Effector memory CD4-positive, alpha-beta T cell (primary cell): ENCODE measurements at places on chromosomes 5 and 9.

DNA sequence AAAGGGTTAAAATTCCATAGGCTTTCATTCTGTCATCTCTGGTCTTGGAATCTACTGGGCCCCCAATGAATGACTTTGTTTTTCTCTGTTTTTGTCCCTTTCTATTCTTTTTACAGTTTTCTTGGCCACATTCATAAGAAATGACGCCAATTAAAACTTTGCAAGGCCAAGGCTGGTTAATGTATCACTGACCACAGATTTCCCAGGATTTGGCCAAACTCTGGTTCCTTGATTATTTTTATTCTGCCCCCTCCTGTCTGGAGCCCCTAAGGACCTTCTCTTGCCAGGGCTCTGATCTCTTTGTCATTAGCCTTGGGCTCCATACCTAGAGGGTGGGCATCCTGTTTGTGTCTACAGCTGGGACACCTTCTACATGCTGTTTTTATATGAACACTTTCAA is 388.9 kb upstream of the PAPPA start:
- DNase-seq = no peak

GRCh38 chr5:137595396-137596079 is 96.4 kb upstream of the SPOCK1 start:
- DNase-seq = no peak

DNA sequence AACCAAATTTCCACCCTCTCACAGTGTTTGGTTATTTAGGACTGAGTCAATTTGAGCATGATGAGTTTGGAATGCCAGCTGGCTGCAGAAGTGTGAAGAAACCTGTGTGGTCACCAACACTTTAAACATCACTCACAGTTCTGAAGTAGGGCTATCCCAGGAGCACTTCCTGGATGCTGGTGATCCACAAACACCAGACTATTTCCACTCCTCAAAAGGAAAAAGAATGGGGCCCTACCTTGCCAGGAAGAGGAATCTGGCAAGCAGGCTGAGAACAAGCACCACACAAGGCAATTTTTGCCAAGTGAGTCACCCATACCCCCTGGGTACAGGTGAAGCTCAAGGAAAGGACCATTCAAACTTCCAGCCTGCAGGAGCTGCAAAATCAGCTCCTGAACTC is 294.2 kb upstream of the PTGER4 start:
- no peak for DNase-seq

GRCh38 chr9:137055385-137056364 is 1.8 kb upstream of the ENTPD2 start:
- no peak for DNase-seq

GRCh38 chr9:2729003-2729402 is 11.7 kb downstream of the KCNV2 start:
- DNase-seq = no peak

- DNase-seq = no peak
Measured at GRCh38 chr5:106755789-106756188, 914.9 kb downstream of the EFNA5 start.

DNA sequence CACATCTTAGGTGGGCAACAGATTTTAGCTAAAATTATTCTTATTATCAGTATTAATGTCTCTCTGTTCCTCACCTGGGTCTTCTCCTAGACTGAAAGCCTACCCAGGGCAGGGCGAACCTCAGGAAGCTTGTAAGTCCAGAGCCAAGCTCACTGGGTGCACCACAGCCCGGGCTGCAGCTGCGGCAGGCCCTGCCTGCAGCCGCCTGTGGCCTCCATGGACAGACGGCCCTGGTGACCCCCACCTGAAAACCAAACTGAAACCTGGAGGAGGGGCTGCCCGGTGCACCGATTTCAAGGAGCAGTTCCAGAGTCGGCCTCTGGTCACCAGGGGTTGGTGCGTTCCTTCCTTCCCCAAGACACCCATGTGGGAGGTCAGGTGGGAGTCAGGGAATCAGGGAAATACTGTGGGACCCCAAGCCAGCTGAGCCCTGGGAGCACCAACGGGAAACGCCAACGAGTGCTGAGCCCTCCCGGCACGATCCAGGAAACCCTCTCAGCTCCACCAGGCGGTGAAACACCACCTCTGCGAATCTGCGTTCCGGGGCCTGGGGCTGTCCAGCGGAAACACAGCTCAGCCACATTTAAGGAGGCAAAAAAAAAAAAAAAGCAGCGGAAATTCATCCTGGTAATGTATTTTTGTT is 68.6 kb upstream of the PPP1R26 start:
- no peak for DNase-seq

DNA sequence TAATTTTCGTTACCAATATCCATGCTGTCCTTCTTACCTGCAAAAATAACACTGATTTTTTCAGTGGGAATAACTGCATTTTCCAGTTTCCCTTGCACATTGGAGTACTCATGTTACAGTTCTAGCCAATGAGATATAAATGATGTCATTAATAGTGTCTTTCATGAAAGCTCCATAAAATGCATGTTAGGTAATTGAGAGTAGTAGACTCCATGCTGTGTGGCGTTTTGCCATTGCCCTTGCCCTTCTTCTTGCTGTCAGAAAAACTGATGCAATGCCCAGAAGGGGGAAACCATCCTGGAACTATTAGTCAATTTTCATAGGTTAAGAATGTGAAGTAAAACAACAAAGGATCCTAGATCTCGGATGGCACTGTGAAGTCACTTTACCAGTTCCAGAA is 1765.3 kb downstream of the EFNA5 start:
- no peak for DNase-seq

GRCh38 chr9:70936536-70936935 is 184.9 kb downstream of the TRPM3 start:
- DNase-seq = no peak

DNA sequence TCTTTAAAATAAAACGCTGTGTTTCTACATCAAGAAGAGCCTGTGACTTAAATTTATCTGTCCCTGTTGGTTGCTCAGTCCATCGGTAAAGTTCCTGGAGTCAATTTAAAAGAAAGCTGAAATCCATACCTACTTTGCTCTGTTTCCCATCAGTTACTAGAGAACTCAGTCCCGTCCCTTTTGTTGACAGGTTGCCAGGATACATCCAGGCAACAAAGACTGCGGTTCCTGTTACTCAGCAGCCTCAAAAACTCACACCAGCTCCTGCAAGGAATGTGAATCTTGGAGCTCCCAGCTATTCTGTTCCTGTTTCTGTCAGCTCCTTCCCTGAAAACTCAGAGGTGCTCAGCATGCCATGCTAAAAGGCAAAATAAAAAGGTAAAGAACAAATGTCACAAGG is at the start of gene ZNF474:
Gene ZNF474 (plus strand): TSS at position 241 of the 400 bp plus-strand sequence. CDS start 22,445 bp downstream, outside the sequence.
- no peak for DNase-seq

DNA sequence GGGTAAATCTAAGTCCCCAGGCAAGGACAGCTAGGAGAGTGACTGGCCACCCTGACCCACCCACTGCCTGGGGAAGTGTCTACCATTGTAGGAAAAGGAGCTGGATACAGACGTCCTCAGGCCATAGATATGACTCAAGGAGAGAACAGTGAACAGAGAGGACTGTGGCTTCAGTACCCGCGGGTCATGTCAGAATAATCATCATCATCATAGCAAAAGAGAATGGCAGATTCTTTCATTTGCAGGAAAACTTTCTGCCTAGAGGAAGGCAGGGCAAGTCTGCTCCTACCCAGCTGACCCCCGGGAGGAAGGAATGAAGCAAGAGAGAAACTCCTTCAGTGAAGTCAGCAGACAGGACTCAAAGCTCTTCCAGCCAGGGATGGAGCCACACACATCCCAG is 52.2 kb upstream of the UBTD2 start:
- DNase-seq = no peak

GRCh38 chr5:173075137-173075843 is 19.1 kb downstream of the CREBRF start:
- no peak for DNase-seq

DNA sequence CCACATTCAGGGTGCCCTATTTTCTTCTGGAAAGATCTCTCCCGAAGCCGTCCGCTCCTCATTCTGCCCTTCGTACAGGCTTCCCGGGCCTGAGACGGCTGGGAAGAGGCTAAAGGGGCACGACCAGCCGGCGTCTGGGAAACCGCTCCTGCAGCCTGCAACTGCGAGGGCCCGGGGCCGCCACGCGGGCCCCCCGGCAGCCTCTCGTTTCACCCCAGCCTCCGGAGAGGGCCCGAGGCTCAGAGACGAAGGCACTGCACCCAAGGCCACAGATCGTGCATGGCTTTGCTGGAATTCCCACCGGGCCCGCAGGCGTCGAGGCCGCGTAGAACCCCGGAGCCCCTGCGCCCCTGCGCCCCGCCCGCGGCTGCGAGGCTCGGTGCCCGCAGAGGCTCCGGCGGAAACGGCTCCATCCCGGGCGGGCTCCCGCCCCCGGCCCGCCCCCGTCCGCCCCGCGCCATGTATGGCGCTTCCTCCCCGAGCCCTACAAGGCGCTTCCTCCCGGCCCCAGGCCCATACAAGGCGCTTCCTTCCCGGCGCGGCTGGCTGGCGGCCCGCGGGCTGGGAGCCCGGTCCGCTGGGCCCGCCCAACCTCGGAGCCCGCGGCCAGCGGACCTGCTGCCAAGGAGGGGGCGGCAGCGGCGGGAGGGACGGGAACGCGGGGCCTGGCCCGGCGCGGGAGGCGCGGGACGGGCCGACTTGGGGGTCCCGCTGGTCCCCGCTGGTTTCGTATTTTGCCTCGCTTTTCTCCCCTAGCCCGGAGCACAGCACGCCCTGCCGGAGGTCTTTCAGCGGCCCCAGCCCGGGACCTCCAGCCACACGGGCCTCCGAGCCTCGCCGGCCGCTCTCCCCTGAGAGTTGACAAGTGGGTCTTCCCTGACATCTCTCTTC is 26.6 kb downstream of the EGR1 start:
- peak; percentile 82 for DNase-seq

DNA sequence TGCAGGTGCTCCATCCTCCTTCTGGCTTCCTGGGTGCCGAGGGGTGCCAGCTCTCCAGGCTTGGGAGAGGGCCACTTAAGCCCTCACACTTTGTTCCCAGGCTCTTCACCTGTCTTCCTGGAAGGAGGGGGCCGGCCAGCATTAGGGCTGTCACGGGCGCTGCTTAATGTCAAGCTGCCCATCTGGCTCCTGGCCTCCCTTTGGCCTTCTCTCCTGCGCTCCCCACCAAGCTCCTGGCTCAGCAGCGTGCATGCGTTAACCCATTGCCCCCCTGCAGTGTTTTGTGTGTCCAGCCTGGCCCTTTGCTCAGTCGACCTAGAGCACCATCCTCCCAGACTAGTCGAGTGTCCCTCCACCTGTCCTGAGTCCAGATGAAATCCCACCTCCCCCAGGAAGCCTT is 21.3 kb downstream of the NTNG2 start:
- DNase-seq = no peak

DNA sequence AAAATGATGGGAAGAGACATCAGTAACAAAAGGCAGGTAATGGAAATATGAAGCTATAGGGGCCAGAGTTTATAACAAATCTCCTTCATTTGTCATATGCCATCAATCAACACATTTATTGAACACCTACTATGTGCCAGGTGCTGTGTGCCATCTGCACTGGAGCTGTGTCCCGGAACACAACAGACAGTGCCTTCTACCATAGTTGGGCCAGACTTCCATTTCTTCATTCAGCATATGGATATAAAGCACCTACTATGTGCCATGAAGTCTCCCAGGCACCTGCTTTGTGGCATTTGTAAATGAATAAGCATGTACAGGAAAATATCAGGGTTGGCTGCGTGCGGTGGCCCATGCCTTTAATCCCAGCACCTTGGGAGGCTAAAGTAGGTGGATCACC is 112.5 kb upstream of the ERCC6L2 start:
- no peak for DNase-seq

DNA sequence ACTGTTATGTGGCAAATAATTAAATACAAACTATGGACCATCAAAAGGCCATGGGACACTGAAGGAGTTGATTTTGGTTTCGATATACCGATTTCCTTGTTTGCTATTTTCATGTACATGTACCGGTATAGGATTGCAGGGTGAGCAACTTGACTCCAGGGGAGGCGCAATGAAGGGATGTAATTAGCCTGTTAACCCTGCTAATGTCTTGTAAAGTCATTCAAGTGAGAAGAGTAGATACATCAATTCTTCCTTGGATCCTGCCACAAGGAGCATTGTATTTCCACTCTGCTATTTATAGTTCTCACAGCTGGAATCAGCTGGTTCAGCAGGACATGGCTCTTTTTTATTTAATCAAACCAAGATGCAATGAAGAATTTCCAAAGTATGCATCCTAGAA is 102.0 kb downstream of the STK32A start:
- DNase-seq = no peak

DNA sequence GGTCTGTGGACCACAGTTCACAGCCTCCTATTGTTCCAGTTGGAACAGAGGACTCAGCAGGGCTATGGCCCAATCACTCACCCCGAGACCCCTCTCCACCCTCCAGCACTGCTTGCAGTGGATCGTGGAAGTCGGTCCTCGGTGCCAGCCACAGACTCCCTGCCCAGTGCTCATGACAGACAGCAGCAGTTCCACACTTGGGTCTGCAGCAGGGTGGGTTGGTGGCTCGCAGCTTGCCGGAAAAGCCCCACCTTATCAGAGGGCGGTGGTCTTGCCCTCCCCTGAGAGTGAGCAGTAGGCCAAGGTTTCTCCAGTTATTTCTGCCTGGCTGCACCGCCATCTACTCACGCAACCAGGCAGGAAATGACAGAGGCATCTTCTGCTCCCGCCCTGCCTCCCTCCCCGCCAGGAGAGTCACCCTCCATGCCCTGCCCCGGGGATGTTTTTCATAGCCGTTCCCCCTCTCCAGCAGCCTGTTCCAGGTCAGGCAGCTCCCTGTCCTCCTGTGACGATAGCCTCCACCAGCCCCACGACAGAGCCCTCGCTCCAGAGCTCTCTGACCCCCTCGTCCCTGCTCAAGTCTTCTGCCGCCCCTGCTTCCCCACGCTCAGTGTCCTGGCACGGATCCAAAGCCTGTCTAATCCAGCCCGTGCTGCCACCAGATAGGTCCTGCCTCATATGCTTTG is 34.5 kb downstream of the UNC5A start:
- no peak for DNase-seq

- no peak for DNase-seq
Measured at GRCh38 chr5:161432798-161433197, 113.7 kb downstream of the GABRB2 start.

GRCh38 chr5:1018596-1018995 is 10.0 kb downstream of the NKD2 start:
- DNase-seq = no peak

GRCh38 chr9:69172895-69173294 is 1.2 kb upstream of the TJP2 start:
- DNase-seq = no peak

DNA sequence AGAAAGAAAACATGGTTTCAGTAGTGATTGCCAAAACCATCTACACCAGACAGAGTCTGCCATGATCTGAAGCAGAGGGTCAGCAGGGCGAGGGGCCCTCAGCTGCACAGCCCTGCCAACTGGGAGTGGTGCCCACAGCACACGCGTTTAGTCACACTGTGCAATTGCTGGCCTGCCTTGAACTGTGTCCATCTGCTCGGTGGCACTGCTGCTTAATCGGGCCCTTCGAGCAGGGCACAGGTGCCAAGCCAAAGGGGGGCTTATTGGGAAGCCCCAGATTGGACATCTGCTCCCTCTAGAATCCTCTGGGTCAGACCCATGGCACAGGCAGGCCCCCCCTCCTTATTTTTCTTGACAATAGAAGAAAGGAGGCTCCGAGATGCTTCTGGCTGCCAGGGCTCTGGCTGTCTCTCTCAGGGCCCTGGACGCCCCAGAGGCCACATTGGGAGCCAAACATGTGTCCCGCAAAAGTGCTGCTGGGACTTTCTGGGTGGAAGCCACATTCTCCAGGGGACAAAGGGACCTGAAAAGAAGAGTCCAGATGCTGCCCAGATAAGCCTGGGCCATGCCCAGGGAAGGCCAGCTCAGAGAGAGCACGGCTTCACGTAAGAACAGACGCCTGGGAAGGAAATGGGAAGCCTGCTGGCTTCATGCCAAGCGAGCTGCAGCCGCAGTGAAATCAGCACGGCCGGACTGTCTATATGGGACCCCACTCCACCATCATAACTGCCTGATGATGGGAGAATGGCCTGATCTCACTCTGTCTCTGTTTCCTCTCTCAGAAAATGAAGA is 349.2 kb downstream of the GADD45G start:
- DNase-seq = no peak

- DNase-seq = no peak
Measured at GRCh38 chr9:13963005-13963653, 350.8 kb downstream of the NFIB start.
